SK-N-DZ (cell line): ENCODE measurements at places on chromosomes 7 and 10.

DNA sequence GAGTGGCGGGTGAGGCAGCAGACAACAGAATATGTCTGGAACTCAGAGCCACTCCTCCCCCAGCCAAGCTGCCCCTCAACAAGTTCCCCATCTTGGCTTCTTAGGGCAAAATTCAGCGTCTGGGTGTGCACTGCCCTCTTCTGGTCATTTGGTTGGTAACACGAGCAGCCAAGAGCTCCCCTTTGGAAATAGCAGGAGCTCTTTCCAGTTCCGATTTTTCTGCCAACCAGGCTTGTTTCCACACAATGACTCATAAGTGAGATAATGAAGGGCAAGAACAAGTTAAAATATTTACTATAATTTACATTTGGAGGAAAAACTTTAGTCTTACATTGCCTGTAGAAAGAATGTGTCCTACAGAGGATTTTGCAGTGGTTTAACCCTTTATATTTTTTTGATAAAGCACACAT is 70.5 kb downstream of the ADCYAP1R1 start:
- DNase-seq, result peak; percentile 79

GRCh38 chr7:66576646-66577045 is 52.0 kb upstream of the KCTD7 start:
- DNase-seq, result no peak

DNA sequence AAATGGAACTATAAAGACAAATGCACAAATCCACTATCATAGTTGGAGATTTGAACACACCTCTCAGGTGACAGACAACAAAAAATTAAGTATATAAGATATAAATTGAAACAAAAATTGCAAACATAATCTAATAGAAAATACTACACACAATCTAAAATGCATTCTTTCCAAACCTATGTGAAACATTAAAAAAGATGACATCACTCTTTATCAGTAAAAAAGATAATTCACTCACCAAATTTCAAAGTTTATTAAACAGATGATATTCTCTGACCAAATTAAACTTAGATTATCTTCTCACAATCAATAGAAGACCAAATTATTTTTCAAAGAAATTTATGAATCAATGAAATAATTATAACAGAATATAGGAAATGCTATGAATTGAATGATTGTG is 4.0 kb downstream of the ZWINT start:
- no peak for DNase-seq

DNA sequence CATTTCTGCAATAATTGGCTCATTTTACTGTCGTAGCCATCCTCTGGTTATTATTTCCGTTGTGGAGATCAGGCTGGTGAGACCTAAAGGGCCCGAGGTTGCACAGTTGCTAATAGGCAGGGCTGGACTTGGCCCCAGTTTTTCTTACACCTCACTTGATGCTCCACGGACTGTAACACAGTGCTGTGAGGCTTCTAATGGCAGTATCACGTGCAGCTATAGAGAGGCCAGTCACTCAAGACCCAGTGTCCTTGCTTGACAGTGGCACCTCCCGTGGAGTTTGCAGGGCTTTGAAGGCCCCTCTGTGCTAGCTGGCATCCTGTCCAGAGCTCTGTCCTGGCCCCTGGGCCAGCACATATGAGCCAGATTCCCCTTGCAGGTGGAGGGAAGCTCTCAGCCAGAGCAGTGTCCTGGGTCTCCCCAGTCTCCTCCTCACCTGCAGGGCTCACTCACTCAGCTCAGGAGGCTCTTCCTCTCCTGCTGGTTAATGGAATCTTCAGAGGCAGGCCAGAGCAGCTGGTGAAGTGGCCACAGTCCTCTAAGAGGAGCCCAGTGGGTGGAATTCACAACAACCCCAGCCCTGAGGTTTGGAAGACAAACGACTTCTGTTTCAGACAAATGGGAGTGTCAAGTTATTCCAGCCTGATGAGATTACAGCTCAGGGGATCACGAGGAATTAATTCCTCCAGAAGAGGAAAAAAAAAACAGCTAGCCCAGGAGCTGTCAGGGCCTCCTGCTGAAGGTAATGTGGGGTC is 114.2 kb upstream of the FAM180A start:
- peak; percentile 38 for DNase-seq

GRCh38 chr7:45048748-45049147 is 40.0 kb downstream of the NACAD start:
- no peak for DNase-seq

DNA sequence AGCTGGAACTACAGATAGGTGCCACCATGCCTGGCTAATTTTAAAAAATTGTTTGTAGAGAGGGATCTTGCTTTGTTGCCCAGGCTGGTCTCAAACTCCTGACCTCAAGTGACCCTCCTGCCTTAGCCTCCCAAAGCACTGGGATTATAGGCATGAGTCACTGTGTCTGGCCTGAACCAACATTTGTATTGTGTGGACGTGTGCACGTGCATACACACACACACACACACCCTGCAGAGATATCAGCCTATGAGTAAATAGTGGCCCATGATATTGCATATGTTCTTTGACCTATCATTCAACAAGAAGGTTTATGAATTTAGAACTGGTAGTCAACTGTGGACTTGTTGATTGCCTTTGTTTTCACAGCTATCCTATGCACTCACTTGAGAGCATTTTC is 161.6 kb downstream of the BAMBI start:
- DNase-seq, result no peak

DNA sequence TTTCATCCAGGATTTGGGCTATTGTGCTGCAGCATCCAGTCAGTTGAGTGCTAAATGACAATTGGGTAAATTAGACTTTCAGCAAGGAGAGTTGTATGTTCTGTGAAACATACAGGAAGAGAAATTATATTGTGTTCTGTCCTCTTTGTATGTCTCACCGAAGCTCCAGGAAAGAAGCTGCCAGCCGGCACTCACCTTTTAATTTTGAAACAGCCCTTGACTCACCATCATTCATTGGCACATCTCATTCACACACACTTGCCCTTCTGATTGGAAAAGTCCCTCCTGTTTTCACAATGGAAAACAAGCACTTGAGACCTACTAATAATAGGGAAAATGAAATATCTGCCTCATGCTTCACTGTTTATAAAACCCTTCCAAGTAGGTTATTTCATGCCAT is 495.6 kb downstream of the RPS24 start:
- DNase-seq, result no peak
